ENCODE measurements at places on chromosomes 12 and 14. TPM values are rescaled to one million over a fixed set of nuclear protein-coding genes. Genes with fewer than 3 reads are reported as not detected.
A peak's percentile ranks its signal among the peaks of the same experiment; 100 is the strongest.

DNA sequence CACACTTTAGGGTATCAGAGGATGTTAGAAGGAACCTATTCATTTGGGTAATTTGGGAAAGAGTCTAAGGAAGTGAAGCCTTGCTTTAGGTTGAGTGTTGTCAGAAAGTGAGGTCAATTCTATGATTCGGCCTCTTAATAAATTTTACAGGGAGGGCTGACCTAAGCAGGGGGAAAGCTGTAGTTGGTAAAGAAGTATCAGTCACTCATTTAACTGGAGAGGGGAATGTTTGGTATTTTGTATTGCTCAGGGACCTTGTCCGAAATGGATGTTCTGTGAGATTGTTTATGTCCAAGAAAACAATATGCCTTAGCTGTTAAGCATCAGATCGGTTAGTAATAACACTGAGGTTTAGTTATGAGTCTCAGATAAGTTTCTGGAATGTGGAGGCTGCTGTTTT lies 7.3 kb downstream of the CAND1 start:
- H3K4me3 ChIP-seq, result no peak overlapping the region
- no peak overlapping the region for H3K27ac ChIP-seq
- no peaks in the 10 kb centered on the region for H3K27me3 ChIP-seq
- H3K36me3 ChIP-seq, result peaks cover under 1% of the 10 kb centered on the region
- DNase-seq, result no peak
- H3K4me1 ChIP-seq, result peaks cover 28% of the 10 kb centered on the region

DNA sequence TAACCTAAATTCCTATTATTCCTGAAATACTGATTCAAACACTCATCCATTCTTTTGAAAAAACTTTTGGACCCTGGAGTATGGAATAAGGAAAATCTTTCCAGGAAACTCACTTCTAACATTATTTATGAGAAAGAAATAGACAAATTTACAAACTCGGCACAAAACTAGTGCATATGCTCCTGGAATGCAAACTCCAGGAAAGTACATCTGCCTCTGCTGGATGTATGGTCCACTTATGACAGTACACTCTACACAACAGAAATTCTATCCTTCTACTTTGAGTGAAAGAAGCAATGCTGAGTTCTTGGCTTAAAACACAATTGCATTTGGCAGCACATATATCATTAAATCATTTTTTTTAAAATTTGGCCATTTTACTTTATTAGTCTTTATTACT lies 700.5 kb upstream of the STXBP6 start:
- H3K36me3 ChIP-seq, result no peaks in the 10 kb centered on the region
- DNase-seq, result no peak
- H3K4me3 ChIP-seq, result no peak overlapping the region
- H3K27me3 ChIP-seq, result no peaks in the 10 kb centered on the region
- no peak overlapping the region for H3K27ac ChIP-seq

- H3K4me1 ChIP-seq, result peaks cover 4% of the 10 kb centered on the region
- H3K27me3 ChIP-seq, result no peaks in the 10 kb centered on the region
- peaks cover 8% of the 10 kb centered on the region for H3K36me3 ChIP-seq
- peak; percentile 11 for DNase-seq
Measured at GRCh38 chr14:64405295-64405694, 17.1 kb downstream of the MTHFD1 start.

GRCh38 chr12:126156806-126157574 lies 1091.8 kb downstream of the AACS start:
- DNase-seq, result peak; percentile 8
- no peak overlapping the region for H3K27ac ChIP-seq
- H3K4me3 ChIP-seq, result no peak overlapping the region
- no peaks in the 10 kb centered on the region for H3K27me3 ChIP-seq

DNA sequence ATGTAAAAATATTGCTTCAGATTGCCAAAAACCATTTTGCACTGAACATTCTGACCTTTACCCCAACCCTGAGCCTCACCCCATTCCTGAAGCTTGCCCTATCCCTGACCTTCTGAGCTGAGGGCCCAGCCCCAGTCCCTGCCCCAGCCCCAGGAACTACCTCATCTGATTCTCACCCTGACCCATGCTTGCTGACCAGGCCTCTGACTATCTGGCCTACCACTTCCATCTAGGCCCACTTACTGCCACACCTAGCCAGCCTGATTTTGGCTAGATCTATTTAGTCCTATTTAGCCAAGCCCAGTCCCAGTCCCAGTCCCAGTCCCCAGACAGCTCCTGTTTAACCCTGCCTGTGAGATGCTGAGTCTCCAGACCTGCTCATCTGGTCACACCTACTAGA lies 33.6 kb downstream of the OR10P1 start:
- no peak overlapping the region for H3K27ac ChIP-seq
- no peaks in the 10 kb centered on the region for H3K36me3 ChIP-seq
- DNase-seq, result no peak
- H3K27me3 ChIP-seq, result no peaks in the 10 kb centered on the region
- no peaks in the 10 kb centered on the region for H3K4me1 ChIP-seq

DNA sequence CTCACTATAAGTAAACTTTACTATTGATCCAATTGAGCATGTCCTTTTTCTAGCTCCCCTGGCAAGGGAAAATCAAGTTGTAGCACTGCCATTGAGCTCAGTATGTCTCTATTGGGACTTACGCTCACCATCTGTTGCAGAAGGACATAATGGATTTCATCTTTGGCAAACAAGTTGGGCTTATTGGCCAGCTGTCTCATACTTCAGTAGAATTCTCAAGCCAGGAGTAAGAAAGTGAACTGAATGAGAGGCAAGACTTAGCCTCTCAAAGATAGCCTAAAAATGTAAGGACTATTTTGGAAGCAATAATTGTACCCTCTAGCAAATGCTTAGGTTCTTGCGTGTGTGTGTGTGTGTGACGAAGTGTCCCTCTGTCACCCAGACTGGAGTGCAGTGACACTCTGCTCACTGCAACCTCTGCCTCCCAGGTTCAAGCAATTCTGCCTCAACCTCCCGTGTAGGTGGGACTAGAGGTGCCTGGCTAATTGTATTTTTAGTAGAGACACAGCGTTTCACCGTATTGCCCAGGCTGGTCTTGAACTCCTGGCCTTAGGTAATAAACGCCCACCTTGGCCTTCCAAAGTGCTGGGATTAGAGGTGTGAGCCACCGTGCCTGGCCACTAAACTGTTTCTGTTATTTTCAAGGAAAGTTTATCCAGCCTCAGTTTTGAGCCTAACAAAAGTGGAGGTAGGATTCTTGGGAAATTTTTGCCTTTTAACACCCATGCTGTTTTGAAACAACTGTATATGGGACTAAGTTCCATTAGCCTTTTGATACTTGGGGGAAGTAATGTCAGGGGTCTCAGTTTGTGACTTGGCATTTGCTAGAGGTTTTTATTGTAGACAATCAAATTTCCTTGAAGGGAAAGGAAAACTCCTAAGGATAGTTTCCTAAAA lies 7.0 kb downstream of the HNRNPA1 start:
- H3K36me3 ChIP-seq, result peaks cover 36% of the 10 kb centered on the region
- H3K4me1 ChIP-seq, result peaks cover 20% of the 10 kb centered on the region
- H3K4me3 ChIP-seq, result no peak overlapping the region
- peak overlapping the region; percentile 70 for H3K27ac ChIP-seq
- no peaks in the 10 kb centered on the region for H3K27me3 ChIP-seq
- DNase-seq, result no peak

- no peak overlapping the region for H3K27ac ChIP-seq
- DNase-seq, result no peak
- no peaks in the 10 kb centered on the region for H3K36me3 ChIP-seq
- H3K4me1 ChIP-seq, result no peaks in the 10 kb centered on the region
- no peak overlapping the region for H3K4me3 ChIP-seq
Measured at GRCh38 chr12:50156641-50157040, 10.5 kb downstream of the CERS5 start.

DNA sequence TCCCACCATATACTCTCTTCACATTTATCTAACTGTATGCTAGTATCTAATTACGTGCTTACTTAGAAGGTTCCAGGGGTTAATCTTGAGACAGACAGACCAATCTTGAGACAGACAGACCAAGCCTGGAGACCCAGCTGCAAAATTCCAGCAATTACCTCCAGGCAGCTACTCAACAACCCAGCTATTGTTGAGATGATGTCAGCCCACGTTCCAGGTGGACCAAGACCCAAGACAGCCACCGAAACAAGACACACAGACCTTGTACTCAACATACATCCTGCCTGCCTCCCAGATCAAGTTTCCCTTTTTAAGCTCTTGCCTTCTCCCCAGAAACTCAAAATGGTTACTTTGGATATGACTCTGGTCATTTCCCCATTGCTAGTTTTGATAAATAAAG lies 64.9 kb upstream of the VASH1 start:
- H3K27ac ChIP-seq, result no peak overlapping the region
- H3K4me1 ChIP-seq, result no peaks in the 10 kb centered on the region
- H3K27me3 ChIP-seq, result no peaks in the 10 kb centered on the region
- no peak overlapping the region for H3K4me3 ChIP-seq
- no peaks in the 10 kb centered on the region for H3K36me3 ChIP-seq

DNA sequence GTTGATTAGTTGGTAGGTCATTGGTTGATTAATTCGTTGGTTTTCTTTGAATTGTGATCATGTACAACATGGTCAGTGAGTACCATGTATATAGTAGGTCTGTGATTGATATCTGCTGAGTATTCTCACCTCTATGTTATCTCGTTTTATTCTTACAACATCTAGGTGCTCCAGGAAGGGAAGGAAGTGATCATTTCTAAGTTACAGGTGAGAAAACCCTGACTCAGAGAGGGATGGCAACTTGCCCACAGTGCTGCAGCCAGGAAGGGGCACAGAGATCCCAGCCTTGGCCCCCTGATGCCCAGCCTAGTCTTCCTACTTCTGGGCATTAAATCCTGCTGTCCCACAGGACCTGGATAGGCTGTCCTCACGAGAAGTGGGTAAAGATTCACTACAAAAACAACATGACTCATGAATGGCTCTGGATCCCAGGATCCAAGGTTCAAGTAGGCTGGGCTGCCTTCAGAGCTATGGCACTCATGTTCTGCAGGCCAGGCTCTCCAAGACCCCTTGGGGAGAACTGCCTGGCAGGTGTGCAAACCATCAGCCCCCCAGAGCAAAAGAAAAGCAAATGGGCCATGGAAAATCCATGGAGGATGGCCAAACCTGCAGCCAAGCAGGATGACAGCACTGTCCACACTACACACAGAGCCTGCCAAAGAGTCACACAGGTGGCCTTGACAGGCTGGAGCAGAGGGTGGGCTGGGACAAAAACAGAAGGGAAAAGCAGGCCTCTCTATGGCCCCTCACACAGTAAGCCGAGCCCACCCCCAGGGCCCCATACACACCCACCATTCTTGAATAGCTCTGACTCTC lies 146.2 kb downstream of the BCL11B start:
- no peak overlapping the region for H3K27ac ChIP-seq
- H3K36me3 ChIP-seq, result no peaks in the 10 kb centered on the region
- H3K4me1 ChIP-seq, result no peaks in the 10 kb centered on the region
- no peak for DNase-seq
- no peaks in the 10 kb centered on the region for H3K27me3 ChIP-seq
- no peak overlapping the region for H3K4me3 ChIP-seq

Gene FIGNL2
- total RNA-seq, result 25.1 TPM

DNA sequence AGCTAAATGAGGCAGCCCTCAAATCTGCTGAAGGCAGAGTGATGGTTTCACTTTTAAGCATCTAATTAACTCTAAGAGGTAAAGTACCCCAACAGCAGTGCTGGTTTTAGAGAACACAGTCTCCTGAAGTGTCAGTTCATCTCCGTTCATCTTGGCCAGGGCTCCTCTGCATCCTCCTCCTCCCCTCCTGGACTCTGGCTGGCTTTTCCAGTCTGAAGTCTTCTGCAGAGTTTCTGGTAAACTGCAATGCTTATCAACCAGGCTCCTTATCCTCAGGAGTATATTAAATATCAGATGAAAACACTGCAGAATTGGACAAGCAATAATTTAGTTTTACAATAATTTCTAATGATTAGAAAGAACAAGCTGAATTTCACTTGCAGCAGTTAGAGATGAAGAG lies 115.4 kb downstream of the GTF2A1 start:
- H3K4me1 ChIP-seq, result peaks cover 10% of the 10 kb centered on the region
- no peak for DNase-seq
- H3K27ac ChIP-seq, result no peak overlapping the region
- no peaks in the 10 kb centered on the region for H3K36me3 ChIP-seq

GRCh38 chr12:107366322-107366721 lies 273.0 kb upstream of the CRY1 start:
- H3K36me3 ChIP-seq, result no peaks in the 10 kb centered on the region
- no peaks in the 10 kb centered on the region for H3K27me3 ChIP-seq
- no peak overlapping the region for H3K27ac ChIP-seq
- DNase-seq, result no peak
- H3K4me1 ChIP-seq, result peaks cover 13% of the 10 kb centered on the region

DNA sequence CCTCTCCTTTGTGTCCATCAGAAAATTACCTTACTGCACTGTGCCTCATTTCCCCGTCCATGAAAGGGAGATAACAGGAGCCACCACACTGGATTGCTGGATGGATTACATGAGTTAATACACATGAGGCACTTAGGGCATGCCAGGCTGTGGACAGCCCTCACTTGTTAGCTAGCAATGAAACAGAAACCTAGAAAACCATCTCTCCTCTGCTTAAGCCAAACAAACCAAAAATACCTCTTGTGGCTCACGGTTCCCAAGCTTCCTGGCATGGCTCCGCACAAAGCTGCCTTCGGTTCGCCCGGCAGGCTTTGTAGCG lies 660 bp upstream of the HCFC2 start:
- no peak for DNase-seq
- H3K4me3 ChIP-seq, result peak overlapping the region; percentile 78
- H3K4me1 ChIP-seq, result no peaks in the 10 kb centered on the region
- H3K36me3 ChIP-seq, result no peaks in the 10 kb centered on the region
- H3K27me3 ChIP-seq, result peaks cover 25% of the 10 kb centered on the region
- H3K27ac ChIP-seq, result no peak overlapping the region

Gene TC2N
- 3.8 TPM for total RNA-seq

Gene COX8C
- total RNA-seq, result not detected

- H3K36me3 ChIP-seq, result no peaks in the 10 kb centered on the region
- DNase-seq, result peak; percentile 39
- no peak overlapping the region for H3K4me3 ChIP-seq
- peaks cover 15% of the 10 kb centered on the region for H3K4me1 ChIP-seq
- H3K27me3 ChIP-seq, result no peaks in the 10 kb centered on the region
- no peak overlapping the region for H3K27ac ChIP-seq
Measured at GRCh38 chr14:22847661-22848341, 11.4 kb downstream of the MMP14 start.

Gene CPNE6
- not detected for total RNA-seq

Gene LPAR5
- total RNA-seq, result 0.04 TPM

- no peaks in the 10 kb centered on the region for H3K27me3 ChIP-seq
- H3K4me3 ChIP-seq, result no peak overlapping the region
- H3K27ac ChIP-seq, result no peak overlapping the region
- H3K36me3 ChIP-seq, result no peaks in the 10 kb centered on the region
Measured at GRCh38 chr12:80659512-80660063, 47.8 kb upstream of the MYF6 start.

DNA sequence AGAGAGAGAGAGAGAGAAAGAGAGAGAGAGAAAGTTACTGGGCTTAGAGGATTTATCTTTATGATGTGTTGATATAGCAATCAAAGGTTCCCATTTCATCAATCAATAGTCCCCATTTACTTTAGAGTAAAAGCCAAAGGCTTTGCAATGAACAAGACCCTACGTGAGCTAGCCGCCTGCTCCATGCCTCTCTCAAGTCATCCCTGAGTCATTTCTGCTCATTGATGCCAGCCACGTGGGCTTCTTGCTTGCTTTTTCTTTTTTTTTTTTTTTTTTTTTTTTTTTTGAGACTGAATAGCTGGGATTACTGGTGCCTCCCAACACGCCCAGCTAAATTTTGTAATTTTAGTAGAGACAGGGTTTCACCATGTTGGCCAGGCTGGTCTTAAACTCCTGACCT lies 70.9 kb downstream of the GPR135 start:
- no peak for DNase-seq
- no peak overlapping the region for H3K4me3 ChIP-seq
- no peaks in the 10 kb centered on the region for H3K36me3 ChIP-seq
- H3K4me1 ChIP-seq, result no peaks in the 10 kb centered on the region
- H3K27me3 ChIP-seq, result no peaks in the 10 kb centered on the region

Gene MYF6
- 0.43 TPM for total RNA-seq

All from neural progenitor cell (in vitro differentiated cells).